GM23248 (cell line): ENCODE measurements at places on chromosomes 5 and 9.

- no peak for DNase-seq
These were observed 19.2 kb downstream of the NOTCH1 start for GRCh38 chr9:136526625-136527066.

DNA sequence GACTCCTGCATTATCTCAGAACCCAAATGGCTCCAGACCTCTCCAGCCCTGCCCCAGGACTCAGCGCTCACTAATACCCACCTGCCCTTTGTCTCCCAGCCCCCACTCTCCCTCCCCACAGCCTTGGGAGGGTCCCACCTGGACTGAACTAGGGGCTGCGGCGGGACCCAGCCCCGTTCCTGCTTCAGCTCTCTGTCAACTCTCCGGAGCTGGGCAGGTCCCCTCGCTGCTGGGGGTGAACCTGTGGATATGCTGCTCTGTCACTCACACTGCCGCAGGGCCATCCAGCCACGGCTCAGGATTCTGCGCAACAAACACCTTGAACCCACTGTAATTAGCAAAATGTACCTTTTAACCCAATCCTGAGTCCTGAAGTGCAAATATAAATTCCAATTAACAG is 36.8 kb downstream of the NDUFS6 start:
- no peak for DNase-seq

DNA sequence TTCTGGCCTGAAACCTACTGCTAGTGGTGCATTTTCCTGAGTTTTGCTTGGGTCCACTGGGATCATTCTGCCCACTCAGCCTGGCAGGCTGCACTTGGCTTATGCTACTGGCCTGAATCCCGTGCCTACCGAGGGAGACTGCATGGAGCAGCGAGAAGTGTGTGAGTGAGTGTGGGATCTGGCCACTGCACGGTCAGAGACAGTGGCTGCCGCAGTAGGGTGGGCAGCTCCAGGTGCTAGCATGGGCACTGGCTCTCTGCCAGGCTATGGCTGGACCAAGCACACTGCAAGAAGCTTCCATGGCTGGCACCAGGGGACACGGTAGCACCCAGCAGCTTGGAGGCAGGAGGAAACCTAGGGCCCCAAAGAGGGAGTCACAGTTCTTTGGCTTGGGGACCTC is 1058.7 kb upstream of the ACO1 start:
- DNase-seq: no peak

DNA sequence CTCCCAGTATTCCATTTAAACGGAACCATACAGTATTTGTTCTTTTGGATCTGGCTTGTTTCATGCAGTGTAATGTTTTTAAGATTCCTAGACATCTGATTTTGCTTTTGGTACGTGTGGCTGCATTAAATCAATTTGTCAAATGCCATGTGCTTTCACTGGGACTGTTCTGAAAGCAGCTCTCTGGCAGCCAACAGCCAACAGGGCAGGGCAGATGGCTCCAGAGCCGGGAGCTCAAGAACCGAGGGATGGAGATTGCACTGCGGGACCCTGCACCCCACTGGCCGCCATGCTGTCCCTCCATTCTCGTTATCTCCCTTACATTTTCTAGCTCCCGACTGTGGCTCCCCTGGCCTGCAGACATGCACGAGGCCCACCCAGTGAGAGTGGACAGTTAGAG is 33.4 kb upstream of the AIF1L start:
- no peak for DNase-seq

DNA sequence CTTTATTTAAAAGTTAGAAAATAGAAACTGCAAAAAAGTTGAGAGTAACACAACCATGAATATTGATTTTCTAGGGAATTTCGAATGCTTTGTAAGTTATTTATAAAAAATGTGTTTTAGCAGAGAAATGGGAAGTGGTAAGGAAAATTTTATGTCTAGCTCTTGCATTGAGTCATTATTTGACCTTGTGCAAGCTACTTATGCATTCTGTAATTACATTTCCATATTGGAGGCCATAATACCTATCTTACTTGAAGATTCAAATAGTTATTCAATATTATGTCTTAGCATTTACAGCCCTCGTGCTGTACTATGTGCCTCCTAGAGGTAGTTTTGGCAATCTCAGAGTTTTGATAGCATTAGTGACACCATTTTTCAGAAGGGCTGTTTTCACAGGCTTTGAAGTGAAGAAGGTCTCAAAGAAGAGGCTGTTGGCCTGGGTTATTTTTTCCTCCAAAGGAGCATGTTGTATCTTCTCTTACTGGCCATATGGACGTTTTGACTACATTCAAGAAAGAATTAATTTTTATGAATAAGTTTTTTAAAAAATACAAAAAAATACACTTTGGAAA is 7.4 kb upstream of the DAP start:
- no peak for DNase-seq

GRCh38 chr9:126615245-126615790 is 1.6 kb downstream of the LMX1B start:
- DNase-seq: peak; percentile 20

GRCh38 chr5:68505917-68506860 is 290.6 kb downstream of the PIK3R1 start:
- peak; percentile 52 for DNase-seq

- no peak for DNase-seq
These were observed 263.5 kb upstream of the PTPRD start for GRCh38 chr9:10876333-10876732.

- peak; percentile 76 for DNase-seq
These were observed 167.3 kb downstream of the TRPM3 start for GRCh38 chr9:70954126-70954525.

- no peak for DNase-seq
These were observed 29.9 kb downstream of the CD180 start for GRCh38 chr5:67166460-67167285.

- no peak for DNase-seq
These were observed 289.6 kb downstream of the DTWD2 start for GRCh38 chr5:118698774-118699173.

GRCh38 chr5:133241179-133242092 is 189.6 kb downstream of the HSPA4 start:
- no peak for DNase-seq

DNA sequence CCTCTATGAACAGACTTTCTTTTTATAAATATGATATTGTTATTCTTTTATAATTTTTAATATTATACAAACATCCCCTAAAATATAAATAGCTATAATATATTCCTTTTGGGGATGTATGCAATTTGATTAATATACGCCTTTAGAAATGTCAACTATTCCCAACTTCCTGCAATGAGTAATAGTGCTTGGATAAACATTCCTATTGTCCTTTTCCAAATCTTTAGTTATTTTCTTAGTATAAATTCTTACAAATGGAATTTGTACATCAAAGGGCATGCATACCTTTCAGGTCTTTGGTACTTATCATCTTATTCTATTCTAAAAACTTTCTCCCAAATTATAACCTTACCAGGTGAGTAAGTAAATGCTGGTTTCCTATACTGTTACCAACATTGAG is 6.2 kb downstream of the NLN start:
- DNase-seq: no peak

- DNase-seq: no peak
These were observed 739.8 kb upstream of the PTPRD start for GRCh38 chr9:11352612-11353011.

GRCh38 chr9:93903886-93904648 is 51.1 kb downstream of the BARX1 start:
- no peak for DNase-seq

- no peak for DNase-seq
These were observed 186.9 kb upstream of the TUT7 start for GRCh38 chr9:86541014-86541570.

DNA sequence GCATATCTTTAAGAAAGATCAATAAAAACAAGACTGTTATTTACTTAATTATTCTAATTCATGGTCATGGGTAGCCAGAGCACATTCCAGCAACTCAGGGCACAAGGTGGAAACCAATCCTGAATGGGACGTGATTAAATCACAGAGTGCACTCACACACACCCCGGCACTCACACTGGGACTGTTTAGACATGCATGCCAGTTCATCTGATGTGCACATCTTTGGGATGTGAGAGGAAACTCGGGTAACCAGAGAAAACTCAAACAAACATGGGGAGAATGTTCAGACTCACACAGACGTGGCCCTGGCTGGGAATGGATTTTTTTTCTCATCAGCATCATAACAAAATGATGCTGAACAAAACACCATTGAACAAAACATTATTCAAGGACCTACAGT is 29.4 kb downstream of the SMAD5 start:
- DNase-seq: no peak

GRCh38 chr5:68021227-68021626 is 194.3 kb upstream of the PIK3R1 start:
- DNase-seq: no peak

GRCh38 chr9:126690431-126691051 is 76.8 kb downstream of the LMX1B start:
- DNase-seq: peak; percentile 37

DNA sequence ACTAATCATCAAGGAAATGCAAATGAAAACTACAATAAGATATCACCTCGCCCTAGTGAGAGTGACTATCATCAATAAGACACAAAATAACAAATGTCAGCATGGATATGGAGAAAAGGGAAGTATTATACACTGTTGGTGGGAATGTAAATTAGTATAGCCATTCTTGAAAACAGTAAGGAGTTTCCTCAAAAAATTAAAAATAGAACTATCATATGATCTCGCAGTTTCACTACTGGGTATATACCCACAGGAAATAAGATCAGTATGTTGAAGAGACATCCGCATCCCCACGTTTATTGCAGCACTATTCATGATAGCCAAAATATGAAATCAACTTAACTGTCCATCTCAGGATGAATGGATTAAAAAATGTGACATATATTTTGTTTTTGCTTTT is 31.6 kb upstream of the STK32A start:
- no peak for DNase-seq

DNA sequence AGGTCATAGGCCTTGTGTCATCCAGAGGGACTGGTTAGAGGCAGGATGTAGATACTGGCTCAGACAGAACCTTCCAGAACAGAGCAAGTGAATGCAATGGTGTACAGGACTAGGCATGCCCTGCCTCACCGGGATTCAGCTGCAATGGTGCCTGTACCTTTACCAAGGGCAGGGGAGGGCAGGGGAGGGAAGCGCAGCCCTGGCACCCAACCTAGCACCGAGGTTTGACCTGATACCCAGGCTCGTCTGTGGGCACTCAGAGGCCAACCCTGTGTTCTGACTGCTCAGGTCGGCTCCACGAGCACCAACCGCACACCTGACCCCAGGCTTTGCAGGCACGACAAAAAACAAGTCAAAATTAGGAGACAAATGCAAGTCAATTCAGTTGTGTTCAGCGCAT is 47.3 kb upstream of the GFPT2 start:
- no peak for DNase-seq

GRCh38 chr5:178232920-178233429 is 373 bp upstream of the PHYKPL start:
- no peak for DNase-seq

GRCh38 chr5:140041492-140042392 is 1.4 kb downstream of the NRG2 start:
- peak; percentile 67 for DNase-seq
